Astrocyte of the spinal cord (primary cell): ENCODE measurements at places on chromosomes 6 and 20.
A peak's percentile ranks its signal among the peaks of the same experiment; 100 is the strongest.

DNA sequence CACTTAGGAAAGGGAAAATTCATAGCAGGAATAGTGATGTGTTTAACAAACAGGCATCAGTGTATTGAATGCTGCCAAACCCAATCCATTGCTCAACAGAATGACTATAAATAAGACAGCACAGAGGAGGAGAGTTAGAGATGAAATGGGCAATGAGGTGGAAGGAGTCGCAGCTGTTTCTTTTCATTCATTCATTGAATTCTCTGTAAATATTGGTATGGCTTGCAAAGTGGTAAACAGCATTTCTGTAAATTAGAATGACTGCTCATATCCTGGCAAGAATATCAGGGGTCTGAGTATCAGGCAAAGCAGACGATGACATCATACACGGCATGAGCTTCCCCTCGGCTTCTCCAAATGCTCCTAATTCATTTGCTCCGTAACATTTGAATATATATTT is 703.6 kb upstream of the SLC35B3 start:
- peak; percentile 5 for DNase-seq

DNA sequence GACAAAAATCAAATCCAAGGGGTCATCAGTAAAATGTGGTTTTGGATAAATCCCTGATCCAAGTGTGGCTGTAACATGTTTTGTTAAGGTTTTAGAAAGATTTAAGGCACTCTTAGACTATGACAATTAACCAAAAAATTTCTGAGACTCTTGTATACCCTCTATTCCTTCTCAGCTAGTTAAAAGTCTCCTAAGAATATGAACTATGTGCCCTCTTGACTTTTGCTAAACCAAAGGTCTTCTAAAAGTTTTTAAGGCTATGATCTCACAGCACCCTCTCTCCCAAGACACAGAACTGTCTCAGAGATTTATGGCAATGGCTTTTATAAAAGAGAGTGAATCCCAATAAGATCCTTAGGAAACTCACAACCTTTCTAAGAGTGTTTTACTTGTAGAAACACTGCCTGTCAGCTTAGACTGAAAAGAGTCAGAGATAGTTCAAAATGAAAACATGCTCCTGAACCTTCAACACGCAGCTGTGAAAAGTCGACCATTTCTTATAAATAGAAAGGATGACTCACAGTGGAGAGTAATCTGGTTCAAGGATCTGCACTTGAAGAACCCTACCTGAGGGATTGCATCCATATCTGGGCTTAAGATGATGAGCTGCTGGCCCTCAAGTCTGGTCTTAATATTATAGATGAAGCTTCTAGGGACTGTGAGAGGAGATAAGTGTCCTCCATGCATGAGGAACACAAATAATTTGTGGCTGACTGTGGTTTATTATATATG is 388.4 kb upstream of the GJE1 start:
- no peak for DNase-seq

DNA sequence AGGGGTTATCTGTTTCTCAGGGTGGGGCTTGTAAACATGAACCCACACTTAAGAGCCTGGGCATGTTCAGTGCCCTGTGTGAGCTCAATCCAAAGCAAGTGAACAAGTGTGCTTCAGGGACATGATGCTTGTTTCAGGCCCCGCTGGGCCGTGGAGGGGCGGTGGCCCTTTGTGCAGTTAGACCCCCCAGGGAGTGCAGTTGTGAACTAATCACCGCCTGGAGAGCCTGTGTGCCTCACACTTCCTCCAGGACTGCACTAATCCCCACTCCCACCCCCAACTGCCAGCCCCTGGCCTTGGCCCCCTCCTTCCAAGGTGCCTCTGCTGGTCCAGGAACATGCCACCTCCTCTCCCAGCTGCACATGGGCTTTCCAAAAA is 58.1 kb downstream of the RREB1 start:
- peak; percentile 30 for DNase-seq

GRCh38 chr20:62961310-62961783 is 8.8 kb downstream of the SLC17A9 start:
- DNase-seq: no peak

GRCh38 chr6:44548319-44548718 is 160.8 kb downstream of the CDC5L start:
- DNase-seq: no peak

- no peak for DNase-seq
Observed at GRCh38 chr6:38387461-38387860, 252.3 kb downstream of the BTBD9 start.

GRCh38 chr6:72238900-72239299 is 352.6 kb downstream of the RIMS1 start:
- peak; percentile 42 for DNase-seq

DNA sequence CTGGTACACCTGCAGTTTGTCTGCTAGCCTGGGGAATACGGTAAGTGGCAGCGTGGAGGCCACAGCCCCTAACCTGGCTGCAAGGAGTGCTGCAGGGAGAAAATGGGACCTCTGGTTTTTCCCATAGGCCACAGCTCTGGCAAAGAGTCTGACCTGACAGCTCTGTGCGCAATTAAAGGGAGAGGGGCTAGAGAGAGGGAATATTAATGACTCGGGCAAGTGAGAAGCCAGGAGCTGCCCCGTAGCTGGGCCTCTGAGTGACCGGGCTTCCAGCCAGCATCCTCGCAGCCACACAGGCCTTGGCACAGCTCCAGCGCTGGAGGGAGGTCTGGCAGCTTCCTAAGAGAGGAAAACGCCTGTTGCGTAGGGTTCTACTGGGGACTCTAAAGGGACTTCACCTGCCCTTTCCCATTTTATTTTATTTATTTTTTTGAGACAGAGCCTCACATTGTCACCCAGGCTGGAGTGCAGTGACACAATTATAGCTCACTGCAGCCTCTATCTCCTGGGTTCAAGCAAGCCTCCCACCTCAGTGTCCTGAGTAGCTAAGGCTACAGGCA is 18.2 kb upstream of the OCSTAMP start:
- peak; percentile 60 for DNase-seq

GRCh38 chr20:36130390-36130789 is 24.1 kb upstream of the EPB41L1 start:
- no peak for DNase-seq

- no peak for DNase-seq
Observed at GRCh38 chr20:24990810-24991252, 1.7 kb downstream of the APMAP start.

DNA sequence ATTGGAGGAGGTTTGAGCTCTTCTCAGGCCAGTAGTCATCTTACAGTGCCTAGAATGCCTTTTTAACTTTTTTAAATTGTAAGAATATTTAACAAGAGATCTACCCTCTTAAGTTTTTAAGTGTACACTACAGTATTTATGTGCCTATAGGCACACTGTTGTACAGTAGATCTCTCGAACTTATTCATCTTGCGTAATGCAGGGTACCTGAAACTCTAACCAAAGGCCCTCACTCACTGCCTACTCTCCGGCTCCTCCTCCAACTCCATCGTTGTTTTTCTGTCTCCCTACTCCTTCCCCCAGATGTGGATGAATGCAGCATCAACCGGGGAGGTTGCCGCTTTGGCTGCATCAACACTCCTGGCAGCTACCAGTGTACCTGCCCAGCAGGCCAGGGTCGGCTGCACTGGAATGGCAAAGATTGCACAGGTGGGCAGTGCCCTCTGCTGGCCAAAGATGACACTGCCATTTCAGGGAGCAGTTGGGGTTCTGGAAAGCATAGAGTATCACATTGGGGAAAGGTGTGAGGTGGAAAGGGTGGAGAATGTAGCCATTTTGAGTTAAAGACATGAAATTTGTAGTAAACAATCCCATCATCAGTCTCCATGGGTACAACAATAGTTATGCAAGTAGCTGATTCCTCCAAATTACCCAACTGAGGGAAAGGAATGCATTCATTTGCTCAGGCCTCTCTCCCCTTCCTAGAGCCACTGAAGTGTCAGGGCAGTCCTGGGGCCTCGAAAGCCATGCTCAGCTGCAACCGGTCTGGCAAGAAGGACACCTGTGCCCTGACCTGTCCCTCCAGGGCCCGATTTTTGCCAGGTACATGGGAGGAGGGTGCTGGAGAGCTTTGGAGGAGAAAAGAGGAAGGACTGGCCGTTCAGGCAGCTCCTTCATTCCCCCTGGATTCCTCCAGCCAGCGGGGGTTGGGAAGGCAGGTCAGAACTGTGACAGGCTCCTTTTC is 18.4 kb upstream of the ZNF76 start:
- DNase-seq: peak; percentile 47

- DNase-seq: no peak
Observed at GRCh38 chr20:10478205-10478604, 43.1 kb downstream of the SLX4IP start.

DNA sequence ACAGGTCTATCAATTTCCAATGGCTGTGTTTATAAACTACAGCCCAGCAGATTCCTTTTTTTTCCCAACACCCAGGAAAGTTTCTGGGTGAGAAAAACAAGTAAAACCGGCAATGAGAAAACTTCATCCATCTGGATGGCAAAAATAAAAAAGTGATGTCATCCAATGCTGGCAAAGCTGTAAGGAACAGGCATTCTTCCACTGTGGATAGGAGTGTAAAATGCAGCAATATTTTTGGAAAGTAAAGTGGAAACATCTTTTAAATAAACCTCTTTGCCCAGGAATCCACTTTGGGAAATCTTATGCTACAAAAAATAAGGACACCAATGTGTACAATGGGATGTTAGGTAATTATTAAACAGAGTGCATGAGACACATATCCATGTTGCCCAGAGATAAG is 102.1 kb upstream of the NT5E start:
- DNase-seq: no peak

DNA sequence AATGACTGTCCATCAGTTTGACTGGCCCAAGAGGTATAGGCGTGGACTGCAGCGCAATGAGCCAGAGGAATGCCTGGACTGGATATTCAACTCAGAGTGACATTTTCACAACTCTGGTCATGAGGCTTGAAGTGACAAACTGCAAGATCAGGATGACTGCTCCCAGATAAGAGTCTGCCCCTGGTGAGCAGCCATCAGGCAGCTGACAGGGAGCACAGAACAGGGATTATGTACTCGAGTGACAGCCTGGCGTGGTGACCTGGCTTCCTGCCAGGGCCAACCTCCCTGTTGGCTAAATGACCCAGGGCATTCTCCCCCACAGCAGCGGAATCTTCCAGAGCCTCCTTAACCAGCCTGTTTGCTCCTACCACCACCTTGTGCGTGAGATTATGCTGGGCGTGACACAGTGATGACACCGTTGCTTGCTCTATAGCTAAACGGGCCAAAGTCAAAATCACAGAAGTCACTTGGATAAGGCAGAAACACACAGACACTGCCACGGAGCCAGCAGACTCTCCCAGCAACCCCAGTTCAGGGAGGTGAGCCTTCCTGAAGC is 209.1 kb upstream of the JARID2 start:
- no peak for DNase-seq

- DNase-seq: no peak
Observed at GRCh38 chr6:63121166-63121565, 90.1 kb upstream of the FKBP1C start.

- no peak for DNase-seq
Observed at GRCh38 chr6:32114796-32115195, 5.7 kb upstream of the TNXB start.

GRCh38 chr6:110044096-110044495 is 66.0 kb downstream of the GPR6 start:
- DNase-seq: no peak

DNA sequence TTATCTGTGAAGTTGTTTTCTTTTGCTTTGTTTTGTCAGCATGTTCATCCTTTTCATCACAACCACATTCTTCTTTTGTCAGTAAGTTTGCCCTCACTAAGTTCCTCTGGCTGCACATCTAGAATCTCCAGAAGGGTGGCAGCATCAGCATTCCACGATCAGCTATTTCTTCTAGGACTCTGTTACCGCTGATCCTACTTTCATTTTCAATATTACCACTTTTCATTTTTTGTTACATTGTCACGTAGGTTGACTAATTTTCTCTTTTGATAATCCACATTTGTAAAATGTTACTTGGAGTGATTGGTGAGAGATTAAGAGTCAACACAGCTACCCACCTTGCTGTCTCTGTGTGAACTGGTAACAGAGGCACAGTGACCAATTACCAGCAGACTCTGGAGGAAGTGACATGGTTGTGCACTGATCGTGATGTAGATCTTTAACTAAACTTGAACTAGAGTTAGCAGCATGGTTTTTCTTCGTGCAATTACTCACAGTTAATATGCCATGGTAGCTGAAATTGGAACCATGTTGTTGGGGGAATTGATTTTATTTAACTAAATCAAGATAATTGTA is 307.9 kb upstream of the SLC35B3 start:
- no peak for DNase-seq

- no peak for DNase-seq
Observed at GRCh38 chr20:14336686-14337085, 726 bp downstream of the FLRT3 start.

DNA sequence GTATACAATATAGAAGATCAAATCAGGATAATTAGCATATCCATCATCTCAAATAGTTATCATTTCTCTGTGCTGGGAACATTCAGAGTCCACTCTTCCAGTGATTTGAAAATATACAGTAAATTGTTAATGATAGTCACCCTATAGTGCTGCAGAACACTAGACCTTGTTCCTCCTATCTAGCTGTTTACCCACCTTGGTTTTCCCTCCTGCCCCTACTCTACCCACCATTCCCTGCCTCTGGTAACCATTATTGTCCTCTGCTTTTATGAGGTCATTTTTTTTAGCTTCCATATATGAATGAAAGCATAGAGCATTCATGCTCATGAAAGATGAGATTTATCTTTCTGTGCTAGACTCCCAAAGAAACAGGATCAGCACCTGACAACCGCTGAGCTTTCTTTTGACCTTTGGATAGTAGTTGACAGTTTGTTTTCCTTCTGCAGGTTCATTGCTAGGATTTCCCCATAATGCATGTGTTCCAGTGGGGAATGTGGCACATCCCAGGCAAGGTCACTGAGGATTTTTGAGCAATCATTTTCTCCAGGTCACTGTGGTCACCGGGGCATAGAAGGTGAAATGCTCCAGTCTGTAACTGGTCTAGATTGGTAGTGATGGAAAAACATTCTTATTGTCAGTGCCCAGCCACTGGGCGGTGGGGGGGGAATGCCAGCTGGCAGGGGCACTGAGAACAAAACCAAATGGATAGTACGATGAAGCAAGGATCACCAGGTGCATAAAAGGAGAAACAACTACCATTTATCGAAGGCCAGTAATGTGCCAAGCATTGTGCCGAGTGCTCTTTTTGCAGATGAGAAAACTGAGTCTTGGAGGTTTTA is 33.6 kb upstream of the BCAS1 start:
- no peak for DNase-seq

GRCh38 chr20:31675828-31676608 is 38.3 kb downstream of the COX4I2 start:
- no peak for DNase-seq

- no peak for DNase-seq
Observed at GRCh38 chr20:38617011-38617829, 15.6 kb downstream of the ARHGAP40 start.

- peak; percentile 47 for DNase-seq
Observed at GRCh38 chr6:12580290-12580689, 136.3 kb upstream of the PHACTR1 start.

DNA sequence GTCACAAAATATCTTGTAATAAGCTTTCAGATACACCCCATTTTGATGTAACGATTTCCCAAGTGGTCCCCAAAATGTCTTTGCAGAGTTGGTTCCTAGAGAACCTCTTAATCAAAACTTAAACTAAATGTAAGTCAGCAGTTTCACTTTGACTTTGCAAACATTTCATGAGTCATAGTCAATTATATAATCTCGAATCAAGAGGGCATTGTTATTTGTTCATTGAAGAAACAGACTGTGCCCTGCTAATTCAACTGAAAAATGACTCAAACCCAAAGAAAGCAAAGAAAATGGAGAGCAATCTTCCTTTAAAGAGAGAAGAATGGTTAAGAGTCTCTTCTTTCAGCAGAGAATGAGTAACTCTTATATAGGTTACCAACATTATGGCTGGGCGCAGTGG is 58.3 kb downstream of the IPCEF1 start:
- DNase-seq: peak; percentile 66

GRCh38 chr20:49037962-49038387 is 8.1 kb upstream of the CSE1L start:
- no peak for DNase-seq

- no peak for DNase-seq
Observed at GRCh38 chr6:33431880-33432541, 12.1 kb downstream of the SYNGAP1 start.
